Omental fat pad (tissue), 4 donors: ENCODE measurements at places on chromosomes 3 and 15.

DNA sequence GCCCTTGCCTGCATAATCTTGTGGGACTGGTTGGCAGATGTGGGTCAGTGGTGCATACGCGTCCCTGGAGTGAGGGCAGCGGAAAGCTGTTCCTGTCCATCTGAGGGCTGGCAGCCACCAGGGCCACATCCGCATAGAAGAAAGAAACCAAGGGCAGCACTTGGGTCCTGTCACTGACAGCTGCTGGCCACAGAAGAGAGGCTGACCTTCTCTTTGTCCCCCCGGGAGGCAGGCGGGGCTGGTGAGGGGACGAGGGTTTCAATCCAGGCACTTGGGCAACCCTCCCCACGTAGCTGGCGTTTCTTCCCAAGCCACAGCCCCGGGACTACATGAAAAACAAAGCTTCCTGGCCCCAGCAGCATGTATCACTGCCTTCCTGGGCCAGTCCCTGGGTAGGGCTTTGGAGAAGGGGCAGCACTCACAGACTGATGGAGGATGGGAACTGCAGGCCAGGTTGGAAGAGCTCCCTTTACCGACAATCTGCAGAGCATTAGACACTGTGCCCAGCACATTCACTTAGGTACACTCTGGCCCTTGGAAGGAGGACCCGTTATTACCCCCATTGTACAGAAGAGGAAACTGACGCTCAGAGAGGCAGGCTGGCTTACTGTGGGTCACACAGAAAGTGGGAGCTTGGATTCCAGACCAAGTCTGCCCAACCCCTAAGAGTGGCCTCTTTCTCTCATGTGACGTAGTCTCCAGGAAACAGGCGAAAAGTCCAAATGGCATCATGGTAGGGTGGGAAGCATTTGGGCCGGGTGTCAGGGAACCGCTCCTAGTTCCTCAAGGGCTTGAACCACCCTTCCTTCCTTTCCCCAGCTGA, 78.8 kb upstream of the SLC6A6 start:
- DNase-seq, result no peak

- DNase-seq, result no peak
Measured at GRCh38 chr3:172065967-172066762, 26.8 kb downstream of the FNDC3B start.

DNA sequence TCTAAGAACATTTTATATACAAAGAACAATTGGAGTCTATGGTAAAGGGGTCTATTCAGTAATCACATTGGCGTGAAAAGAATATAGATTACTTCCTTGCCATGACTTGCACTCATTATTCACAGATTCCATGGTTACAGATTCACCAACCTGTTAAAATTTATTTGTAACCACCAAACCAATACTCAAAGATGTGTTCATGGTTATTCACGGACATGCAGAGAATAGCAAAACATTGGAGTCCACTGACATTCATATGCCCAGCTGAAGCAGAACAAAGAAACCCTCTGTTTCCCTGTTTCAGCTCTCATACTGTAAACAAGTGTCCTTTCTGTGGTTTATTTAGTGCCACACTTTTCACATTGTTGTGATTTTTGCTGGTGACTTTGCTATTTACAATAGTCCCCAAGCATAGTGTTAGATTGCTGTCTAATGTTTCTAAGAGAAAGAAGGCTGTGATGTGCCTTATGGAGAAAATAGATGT, 185.8 kb upstream of the TTC14 start:
- DNase-seq, result no peak

GRCh38 chr15:69468241-69469121, 15.9 kb downstream of the RPLP1 start:
- DNase-seq, result no peak

- DNase-seq, result no peak
Measured at GRCh38 chr3:45915518-45916231, 27.6 kb upstream of the CXCR6 start.

- no peak for DNase-seq
Measured at GRCh38 chr3:27859821-27860220, 137.7 kb upstream of the EOMES start.

DNA sequence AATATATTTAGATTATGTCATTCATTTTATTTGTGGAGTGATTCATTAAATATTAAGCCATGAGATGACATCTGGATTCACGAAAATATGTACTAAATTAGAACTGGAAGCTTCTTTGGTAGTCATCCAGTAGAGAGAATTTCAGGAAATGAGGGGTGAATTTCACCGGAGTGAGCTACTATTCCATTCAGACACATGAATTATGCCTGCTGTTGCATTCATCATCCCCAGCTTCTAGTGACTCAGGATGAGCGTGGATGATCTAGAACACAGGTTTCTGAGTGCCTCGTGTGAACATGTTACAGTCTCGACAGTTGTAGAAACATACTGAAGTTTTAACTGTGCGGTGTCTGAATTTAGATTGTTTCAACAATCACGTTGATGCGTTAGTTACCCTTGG, 42.9 kb upstream of the GABRG3 start:
- DNase-seq, result no peak

DNA sequence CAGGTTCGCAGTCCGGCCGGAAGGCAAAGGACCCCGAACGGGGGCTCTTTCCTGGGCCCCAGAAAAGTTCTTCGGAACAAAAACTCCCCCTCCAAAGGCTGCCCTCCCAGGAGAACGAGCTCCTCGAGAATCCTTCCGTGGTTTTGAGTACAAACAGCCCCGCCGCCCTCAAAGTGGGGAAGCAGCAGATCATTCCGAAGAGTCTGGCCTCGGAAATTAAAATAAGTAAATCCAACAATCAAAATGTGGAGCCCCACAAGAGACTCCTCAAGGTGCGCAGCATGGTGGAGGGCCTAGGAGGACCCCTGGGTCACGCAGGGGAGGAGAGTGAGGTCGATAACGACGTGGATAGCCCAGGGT, 1.3 kb downstream of the ARHGEF26 start:
- no peak for DNase-seq

DNA sequence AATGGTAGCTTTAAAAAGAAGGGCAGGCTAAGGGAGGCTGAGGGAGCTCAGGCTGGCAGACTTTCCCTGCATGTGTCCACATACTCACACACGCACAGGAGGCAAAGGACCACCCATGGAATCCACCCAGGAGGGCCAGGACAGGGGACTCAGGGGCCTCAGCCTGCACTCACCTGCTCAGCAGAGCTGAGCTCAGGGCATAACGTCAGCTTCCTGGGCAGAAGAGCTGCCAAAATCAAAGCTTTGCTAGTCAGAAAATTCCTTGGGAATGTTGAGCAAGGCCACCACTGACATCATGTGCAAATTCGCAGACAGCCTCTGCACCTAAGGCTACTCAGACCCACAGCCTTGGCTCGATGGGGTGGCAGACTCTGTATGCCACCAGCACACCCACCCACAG, 16.4 kb upstream of the ALAS1 start:
- no peak for DNase-seq

DNA sequence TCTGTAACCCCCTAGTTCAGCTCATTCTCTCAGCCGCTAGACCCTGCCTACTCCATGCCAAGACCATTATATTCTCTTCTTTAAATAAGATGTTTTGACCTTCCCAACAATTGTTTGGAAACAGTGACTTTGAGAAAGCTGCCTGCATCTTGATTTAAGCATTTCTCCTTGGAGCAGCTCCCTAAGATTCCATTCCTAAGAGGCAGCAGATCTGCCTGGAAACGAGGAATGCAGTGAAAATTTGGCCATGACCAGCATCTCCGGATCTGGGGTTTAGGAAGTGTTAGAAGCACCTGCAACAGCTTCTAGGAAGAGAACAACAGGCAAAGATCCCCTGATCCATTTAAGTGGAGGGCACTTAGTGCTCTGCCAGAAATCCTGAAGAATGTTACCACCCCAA, 235.7 kb downstream of the NTRK3 start:
- no peak for DNase-seq

DNA sequence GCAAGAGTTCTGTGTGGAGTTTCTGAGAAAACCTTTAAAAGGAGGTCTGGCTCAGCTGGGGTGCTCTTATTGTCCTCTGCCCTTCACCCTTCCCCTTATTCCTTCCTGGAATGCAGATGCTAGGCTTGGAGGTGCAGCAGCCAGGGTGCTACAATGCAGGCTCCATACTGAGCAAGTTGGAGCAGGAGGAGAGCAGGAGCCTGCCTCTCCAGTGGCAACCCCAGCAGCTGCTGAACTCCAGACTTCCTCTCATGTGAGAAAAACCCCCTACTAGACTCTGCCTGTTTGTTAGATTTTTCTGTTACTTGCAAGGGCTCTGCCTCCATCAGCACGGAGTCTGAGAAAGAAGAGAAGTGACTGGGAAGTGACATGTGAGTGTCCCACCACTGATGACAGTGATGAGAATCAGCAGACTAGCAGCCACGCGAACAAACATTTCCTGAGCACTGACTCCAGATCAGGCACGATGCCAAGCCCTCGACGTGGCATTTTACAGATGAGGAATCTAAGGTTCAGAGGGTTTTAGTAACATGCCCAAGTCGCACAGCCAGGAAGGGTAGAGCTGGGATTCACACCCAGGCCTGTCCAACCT, 16.1 kb upstream of the RARRES1 start:
- DNase-seq, result no peak

GRCh38 chr15:63872759-63873510, 39.2 kb upstream of the HERC1 start:
- DNase-seq, result no peak

DNA sequence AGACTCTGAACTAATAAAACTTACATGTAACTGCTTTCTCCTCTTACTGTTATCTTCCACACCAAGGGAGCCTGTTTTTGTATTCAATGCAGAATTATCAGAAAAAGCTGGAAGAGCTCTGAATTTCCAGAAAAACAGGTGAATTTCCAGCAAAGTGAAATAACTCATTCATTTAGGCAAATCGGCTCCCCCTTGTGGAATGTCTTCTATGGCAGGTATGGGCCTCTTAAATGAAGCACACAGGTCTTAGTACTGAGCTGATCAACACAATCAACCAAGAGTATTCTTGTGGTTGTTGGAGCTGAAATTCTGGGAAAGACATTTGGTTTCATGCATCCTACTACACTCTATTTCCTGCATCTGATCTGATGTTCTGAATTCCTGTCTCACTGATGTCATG, 31.0 kb upstream of the PTPRG start:
- DNase-seq, result no peak

DNA sequence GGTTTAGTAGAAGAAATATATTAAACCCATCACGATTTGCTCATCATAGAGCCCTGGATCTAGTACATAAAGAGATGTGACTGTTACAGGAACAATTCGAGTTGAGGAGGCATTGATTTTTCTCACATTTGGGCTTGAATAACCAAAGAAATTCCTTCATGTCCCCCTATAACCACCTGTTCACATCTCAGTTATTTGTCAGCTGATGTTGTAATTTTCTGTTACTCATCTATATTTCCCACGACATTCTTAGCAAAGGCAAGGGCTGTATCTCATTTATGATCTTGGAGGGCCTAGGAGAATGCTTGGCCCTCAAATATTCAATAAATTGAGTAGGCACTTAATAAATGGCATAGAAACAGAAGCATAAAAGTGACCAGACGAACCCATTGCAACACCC, 36.4 kb upstream of the GYG1 start:
- no peak for DNase-seq

DNA sequence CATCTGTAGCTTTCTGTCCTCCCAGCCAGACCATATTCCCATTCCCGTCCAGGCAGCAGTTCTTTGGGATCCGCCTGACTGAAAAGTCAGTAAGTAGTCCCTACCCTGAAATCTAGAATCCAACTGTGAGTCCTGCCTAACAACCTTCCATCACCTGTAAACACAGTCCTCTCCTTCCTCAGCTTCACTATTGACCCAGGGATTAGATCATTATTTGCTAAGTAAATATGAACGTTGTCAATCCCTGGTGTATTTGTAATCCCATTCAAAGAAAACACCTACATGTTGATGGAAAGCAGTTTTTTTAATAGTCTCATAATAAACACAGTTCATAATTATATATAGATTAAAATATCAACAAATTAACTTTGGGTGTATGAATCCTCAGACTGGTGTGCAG, 732 bp downstream of the SAXO2 start:
- no peak for DNase-seq

DNA sequence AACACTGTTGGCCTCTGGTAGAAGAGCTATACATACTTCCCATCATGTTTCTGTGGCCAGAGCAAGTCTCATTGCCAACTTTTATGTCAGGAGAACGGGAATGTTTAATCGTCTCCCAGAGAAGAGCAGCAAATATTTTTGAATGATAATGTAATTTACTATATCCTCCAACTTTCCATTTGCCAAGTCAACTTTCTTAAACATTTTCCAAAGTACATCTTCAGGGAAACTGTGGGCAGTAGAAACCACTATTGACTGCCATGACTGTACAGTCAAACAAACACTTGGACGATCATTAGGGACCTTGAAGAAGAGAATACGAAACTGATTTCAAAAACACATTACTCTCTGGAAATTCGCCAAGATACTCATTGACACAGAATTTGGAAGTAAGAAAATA, 201.5 kb downstream of the GABRB3 start:
- no peak for DNase-seq
